ENCODE measurements at places on chromosomes 11 and 22.

DNA sequence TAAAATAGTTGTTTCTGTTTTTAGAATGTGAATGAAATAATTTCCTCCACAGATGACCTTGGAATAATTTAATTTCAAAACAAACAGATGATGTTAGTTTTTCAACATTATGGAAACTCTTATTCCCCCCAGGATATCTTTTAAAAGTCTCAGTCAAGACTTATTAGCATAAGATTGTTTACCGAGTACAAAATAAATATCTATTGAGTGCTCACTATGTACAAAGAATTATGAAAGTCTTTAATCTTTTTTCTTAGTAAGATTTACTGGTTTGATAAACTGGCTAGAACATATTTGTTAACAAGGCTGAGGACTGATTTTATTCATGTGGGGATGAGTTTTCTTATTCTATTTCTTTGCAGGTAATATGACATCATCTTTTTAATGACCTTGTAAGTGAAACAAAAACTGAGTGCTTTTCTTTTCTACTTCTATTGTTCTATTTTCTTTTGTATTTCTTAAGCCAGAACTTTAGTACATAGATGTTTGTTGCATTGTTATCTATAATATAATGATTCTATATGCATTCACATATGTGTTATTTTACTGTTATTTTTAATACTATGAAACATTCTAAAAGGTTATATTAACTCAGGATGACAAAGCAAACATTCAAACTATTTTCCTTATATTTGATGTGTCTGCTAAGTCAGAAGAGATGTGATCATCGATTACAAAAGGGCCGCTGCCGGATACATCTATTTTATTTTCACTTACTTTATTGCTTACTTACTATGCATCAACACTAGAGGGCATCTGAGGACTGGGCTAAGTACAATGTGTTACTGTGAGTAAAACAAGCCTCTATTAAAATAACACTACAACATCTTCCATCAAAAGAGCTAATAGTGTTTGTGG is 111.0 kb upstream of the ARHGAP42 start:
- DNase-seq = peak; percentile 45

GRCh38 chr22:19988965-19989724 is 27.5 kb downstream of the ARVCF start:
- peak; percentile 84 for DNase-seq

DNA sequence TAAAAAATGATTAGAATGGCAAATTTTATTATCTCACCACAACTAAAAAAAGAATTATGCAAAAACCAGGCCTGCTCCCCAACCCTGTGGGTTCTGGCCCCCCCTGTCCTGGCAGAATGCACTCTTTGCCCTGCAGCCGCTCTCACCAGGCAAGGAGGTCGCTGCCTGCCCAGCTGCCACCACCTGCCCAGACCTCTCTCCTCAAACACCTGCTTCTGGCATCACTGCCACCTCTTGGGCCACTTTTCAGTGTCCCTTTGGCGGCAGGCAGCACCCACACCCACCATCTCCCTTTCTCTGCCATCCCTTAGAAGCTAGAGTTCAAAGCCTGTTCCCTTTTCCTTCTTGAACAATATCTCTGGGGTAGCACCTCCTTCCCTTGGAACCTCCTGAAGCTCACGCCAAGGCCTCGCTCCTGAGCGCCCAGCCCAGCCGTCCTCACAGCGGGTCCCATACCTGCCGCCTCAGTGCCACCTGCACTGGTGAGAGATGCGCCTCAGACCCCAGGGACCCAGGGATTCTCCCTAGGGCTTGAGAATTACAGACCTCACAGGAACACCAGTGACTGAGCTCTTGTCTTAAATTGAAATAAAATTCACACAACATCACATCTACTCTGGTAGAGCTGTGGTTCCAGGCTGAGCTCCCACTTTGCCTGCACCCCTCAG is 44.6 kb downstream of the SGSM3 start:
- no peak for DNase-seq

- no peak for DNase-seq
Measured at GRCh38 chr11:17839450-17839849, 104.9 kb downstream of the KCNC1 start.

- DNase-seq = no peak
Measured at GRCh38 chr11:117836077-117836960, 11.8 kb upstream of the FXYD2 start.

GRCh38 chr11:107973641-107974040 is 35.1 kb upstream of the CUL5 start:
- no peak for DNase-seq

DNA sequence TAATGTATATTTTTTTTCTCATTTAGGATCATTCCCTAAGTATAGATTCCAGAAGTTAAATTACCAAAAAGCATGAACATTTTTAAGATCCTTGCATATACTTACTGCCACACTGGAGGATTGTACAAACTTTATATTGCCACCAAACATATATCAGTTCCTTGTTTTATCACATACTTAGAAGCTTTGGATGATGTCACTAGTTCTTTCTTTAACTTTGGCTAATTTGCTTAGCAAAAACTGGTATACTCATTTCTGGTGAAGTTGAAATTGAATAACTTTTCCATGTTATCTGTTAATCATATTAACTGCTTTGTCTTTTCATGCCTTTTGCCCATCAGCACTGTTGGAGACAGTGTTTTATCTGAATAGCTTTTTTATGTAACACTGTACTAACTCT is 31.6 kb upstream of the PRDM10 start:
- no peak for DNase-seq

DNA sequence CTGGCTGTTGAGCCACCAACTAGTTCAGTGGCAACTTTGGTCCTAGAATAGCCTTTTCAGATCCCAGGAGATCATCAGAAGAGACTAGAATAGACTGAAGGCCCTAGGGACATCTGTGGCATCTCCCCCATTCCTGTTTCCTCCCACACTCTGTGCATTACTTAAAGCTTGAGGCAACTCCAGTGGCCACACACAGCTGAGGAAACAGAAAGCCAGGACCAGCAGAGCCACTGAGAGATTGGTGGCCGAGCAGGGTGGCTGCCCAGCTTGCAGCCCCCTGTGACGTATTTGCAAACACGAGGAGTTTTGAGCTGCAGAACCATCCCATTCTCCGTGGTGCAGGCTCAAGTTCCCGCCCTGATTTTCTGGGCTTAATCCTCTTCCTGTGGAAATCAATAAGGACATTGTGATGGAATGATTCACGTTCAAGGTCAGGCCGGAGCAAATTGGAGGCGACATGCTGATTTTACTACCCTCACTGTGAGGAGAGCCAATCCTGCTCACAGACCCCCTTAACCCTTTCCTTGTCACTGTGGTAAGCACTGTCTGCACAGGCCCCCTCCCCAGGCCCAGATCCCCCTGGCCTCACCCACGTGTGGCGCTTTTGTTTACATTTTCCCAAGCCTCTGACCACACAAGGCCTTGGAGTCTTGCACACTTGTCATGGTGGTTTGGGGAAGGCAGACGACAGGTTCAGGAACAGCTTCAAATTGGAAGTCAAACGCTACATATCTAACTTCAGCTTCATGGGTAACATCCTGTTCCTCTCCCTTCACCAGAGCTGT is 69.1 kb upstream of the MYOD1 start:
- DNase-seq = no peak

- peak; percentile 68 for DNase-seq
Measured at GRCh38 chr22:23265368-23265700, 85.0 kb downstream of the BCR start.

DNA sequence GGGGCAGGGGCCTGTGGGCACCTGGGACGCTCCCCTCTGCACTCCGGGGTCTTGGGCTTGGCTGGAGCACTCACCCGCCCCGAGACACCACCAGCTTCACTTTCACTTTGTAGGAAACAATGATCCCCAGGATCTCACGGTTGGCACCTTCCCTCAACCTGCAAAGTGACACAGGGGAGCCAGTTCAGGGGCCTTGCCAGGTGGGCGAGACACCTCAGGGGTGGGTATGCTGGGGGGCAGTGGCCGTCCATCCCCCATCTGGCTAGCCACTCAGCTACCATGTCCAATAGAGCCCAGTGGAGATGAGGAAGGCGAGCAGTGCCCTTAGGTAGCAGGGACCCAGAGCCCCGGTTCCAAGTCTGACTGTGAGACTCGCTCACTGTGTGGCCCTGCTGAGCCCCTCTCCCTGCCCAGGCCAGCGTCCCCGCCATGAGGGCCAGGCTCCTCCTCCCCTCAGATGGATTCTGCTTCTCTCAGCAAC is 32.3 kb downstream of the TPBGL start:
- no peak for DNase-seq

DNA sequence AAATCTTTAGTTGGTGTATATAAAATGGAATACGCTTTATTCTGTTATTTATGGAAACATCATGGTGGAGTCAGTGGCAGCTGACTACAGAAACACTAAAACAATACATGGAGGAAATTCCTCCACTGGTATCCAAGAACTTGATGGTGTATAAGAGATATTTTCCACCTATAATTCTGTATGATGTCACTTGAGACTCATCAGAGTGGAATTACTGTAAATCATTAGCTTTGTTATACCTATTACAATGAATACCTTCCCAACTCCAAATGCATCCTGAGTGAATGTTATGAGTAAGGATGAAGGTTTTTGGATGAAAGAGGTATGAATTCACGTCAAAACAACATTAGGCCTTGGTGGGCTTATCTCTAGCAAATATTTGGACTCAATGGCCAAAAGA is 258.5 kb upstream of the SORL1-AS1 start:
- no peak for DNase-seq

DNA sequence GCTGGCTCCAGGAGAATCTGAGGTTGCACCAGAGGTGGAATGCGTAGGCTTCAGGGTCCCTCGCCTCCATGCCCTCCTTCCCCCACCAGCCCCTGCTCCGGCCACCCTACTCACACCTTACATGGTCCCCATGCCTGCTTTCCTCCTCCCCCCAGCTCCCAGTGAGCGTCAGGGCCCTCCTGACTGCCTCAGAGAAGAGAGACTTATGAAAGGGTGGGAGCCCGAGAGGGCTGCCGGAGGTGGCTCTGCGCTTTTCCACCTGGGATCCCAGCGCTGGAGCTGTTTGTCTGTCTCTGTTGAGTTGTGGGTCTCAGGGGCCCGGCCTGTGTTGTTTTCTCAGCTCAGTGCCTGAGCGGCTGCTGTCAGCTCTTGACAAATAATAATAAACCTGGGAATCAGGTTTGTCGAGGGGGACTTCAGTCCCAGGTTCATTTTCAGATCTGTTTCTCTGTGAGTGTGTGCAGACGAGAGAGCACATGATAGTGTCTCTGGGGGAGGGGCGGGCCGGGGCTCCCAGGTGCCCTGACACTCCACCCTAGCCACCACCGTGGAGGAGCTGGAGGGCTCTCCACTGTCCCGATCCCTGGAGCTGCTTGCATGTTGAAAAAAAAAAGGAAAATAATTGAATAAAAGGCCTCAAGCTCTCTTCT is 153.7 kb downstream of the FEZ1 start:
- no peak for DNase-seq

- no peak for DNase-seq
Measured at GRCh38 chr11:128575174-128575960, 12.0 kb downstream of the ETS1 start.

DNA sequence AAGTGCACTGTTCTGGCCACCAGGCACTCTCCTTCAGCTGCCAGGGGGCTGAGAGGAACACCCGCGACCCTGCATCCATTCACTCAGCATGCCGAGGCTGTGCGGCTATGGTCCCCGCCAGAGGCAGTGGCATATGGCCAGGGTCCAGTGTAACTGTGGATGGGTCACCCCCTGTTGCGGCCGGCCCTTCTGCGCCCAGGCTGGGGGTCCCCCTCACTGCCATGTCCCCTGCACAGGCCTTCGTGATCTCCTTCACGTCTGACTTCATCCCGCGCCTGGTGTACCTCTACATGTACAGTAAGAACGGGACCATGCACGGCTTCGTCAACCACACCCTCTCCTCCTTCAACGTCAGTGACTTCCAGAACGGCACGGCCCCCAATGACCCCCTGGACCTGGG is 20.8 kb upstream of the FADD start:
- DNase-seq = no peak

GRCh38 chr22:30089655-30089974 is 9.4 kb downstream of the HORMAD2 start:
- DNase-seq = no peak

DNA sequence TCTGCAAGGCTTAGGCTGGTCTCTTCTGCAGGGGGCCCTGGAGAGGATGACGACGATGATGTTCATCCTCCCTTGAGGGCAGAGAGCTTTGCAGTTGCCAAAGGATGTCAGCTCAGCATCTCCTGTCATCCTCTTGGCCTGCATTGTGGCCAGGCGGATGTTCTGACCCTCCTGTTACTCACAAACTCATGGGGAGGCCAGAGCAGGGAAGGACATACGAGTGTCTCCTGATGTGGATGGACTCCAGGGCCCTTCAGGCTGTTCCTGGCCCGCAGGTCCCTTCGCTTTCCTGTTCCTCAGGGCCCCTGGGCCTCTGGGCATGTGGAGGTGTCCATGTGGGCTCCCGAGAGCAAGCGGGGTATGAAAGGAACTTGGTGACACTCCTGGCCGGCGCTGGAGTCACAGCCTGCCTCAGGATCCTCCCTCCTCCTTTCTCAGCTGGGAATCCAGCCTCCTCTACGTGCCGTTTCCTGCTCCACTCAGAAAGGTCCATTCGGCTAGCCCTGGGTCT is 8.5 kb downstream of the ADORA2A start:
- DNase-seq = no peak

GRCh38 chr22:29251265-29251664 is 16.5 kb downstream of the RHBDD3 start:
- DNase-seq = no peak

- DNase-seq = no peak
Measured at GRCh38 chr11:69904161-69904973, 85.2 kb upstream of the FGF3 start.

GRCh38 chr11:34274712-34275398 is 83.0 kb downstream of the ABTB2 start:
- no peak for DNase-seq

DNA sequence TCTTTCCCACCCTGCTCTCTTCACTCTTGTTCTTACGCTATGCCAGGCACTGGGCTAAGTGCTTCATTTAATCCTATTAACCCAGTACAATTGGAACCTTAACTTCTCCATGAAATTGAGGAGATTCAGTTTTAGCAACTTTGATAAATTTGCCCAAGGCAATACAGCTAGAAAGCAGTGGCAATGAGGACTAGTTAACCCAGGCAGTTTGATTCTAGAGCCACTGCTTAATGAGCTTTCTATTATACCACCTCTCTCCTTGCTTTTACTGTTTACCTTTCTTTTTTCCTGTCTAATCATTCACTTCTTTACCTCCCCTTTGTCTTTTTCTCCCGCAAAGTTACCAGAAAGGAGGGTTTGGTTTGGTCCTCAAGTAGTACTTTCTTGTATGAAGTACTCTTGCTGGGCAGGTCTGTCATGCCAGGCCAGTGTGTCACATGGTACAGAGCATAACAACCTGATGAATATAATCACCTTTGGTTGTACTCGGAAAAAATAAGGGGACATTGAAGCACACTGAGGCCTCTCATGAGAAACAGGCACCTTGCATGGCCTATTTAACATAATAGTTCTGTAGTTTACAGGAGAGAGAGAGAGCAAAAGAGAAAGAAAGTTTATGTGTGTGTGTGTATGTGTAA is 70.6 kb downstream of the PDHX start:
- DNase-seq = no peak

DNA sequence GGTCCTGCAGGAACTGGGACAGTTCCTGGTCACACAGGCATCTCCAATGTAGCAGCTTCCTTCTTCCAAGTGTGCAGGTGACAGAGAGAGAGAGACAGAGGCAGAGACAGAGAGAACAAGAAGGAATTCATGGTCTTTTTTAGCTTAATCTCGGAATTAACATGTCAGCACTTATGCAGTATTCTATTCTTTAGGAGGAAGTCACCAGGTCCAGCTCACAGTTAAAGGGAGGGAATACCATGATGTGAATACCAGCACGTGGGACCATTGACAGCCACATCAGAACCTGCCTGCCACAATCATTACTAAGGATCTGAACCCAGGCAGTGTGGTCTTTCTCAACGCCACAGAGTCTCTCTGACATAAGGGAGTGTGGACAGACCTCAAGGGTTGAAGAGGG is 341.6 kb downstream of the MN1 start:
- DNase-seq = no peak

Data from K562 (cell line).